ENCODE measurements at places on chromosomes 5 and 9. TPM values are rescaled to one million over a fixed set of nuclear protein-coding genes. Genes with fewer than 3 reads are reported as not detected.

GRCh38 chr5:173239233-173239593 is 4.2 kb upstream of the NKX2-5 start:
- H3K27me3 ChIP-seq = peaks cover 99% of the 10 kb centered on the region
- H3K4me3 ChIP-seq = no peak overlapping the region
- no peak for DNase-seq
- no peaks in the 10 kb centered on the region for H3K36me3 ChIP-seq
- H3K27ac ChIP-seq = no peak overlapping the region

DNA sequence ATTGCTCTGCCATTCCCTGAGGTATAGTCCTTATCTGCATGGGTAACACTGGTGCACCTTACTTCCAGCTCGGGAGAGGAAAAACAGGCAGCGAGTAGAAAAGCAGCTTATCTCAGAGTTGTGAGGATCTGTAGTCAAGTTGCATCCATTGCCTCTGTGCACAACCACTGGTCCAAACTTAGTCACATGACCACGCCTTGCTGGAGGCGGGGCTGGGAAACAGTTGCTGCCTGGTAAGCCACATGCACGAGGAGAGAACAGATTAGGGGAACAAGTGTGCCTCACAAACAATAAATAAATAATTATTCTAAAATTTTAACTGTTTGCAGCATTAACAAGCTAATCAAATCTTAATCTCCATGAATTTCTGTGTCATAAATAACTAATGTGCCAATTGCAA is 18.6 kb downstream of the ZNF622 start:
- no peaks in the 10 kb centered on the region for H3K27me3 ChIP-seq
- H3K4me3 ChIP-seq = no peak overlapping the region
- H3K27ac ChIP-seq = no peak overlapping the region
- peaks cover 27% of the 10 kb centered on the region for H3K36me3 ChIP-seq
- no peak for DNase-seq
- H3K4me1 ChIP-seq = no peaks in the 10 kb centered on the region

DNA sequence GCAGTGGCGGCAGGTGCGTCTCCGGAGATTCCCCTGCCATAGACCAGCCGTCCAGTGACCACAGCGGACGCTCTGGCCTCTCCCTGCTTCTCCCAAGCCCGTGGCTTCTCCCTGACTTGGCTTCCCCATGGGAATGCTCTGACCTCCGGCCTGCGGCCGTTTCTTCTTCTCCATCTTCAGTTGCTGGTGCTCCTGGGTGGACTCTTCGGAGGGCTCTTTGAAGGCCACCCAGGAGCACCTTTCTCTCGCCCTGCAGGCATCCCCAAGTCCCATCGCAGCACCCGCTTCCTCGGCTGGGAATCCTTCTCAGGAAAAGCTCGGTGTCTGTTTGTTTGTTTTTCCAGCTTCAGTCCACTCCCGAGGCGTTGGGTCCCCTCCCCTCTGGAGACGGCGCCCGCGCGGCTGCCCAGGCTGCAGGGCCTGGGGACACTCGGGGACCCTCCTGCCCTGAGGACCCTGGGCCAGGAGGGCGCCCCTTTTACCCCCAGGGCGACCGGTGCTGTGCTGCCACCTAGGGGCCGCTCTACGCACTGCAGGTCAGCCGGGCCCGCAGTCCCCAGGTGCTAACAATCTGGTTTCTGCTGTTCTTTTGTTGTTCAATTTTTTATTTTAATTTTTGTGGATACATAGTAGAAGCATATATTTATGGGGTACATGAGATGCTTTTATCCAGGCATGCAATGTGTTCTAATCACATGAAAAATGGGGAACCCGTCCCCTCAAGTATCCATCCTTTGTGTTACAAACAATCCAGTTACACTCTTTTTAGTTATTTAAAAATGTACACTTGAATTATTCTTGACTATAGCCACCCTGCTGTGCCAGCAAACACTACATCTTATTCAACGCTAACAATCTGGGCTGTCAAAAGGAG is 197.9 kb upstream of the ADAMTS16 start:
- peaks cover 2% of the 10 kb centered on the region for H3K27me3 ChIP-seq
- no peak for DNase-seq
- no peaks in the 10 kb centered on the region for H3K36me3 ChIP-seq
- no peak overlapping the region for H3K27ac ChIP-seq
- no peak overlapping the region for H3K4me3 ChIP-seq

DNA sequence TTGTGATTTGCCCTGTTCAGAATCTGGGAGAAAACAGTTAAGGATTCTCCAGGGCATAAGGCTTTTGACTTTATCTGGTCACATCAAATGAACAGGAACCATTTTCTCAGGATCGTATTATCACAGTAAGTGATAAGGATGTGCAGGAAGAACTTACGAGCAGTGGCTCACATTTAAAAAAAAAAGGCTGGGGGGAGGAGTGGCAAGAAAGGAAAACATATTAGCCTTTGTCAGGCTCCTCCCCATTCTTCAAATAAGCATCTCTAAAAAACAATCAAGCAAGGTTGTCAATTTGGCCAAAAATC is 234.3 kb upstream of the TMEM161B start:
- no peaks in the 10 kb centered on the region for H3K36me3 ChIP-seq
- no peak overlapping the region for H3K27ac ChIP-seq
- no peak for DNase-seq
- no peaks in the 10 kb centered on the region for H3K27me3 ChIP-seq
- H3K4me3 ChIP-seq = peak overlapping the region; percentile 58

- no peaks in the 10 kb centered on the region for H3K4me1 ChIP-seq
- no peaks in the 10 kb centered on the region for H3K36me3 ChIP-seq
- H3K4me3 ChIP-seq = no peak overlapping the region
Measured at GRCh38 chr5:158731014-158731413, 368.7 kb downstream of the EBF1 start.

DNA sequence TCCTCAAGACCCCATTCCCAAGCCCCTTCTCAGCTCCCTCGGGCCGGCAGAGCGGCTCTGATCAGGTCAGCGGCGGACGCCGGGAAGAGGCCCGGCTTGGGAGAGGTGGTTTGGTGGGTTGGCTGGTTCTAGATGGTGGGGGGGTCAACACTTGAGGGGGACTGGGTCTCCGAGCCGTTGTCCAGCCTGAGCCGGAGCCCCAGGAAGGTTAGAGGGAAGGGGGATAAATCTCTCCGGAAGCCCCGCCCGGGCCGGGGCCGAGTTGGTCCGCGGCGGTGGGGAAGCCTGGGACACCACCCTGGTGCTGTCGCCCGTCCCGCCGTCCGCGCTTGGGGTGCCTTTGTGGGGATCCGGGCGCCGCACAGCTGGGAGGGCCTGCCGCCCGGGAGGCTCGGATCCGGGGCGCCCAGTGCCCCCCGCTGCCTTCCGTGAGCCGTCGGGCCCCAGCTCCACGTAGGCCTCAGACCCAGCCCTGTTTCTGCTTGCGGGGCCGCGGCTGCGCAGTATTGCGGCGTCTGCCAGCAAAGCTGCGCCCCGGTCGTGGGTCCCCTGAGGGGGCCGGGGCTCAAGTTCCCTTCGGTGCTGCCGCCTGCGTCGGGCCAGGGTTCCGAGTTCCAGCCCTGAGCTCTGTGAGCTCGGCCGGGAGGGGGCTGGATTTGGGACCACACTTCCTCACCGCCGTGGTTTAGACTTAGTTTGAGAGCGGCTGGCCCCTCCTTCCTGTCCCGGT is 542 bp upstream of the TRIM52 start:
- peak overlapping the region; percentile 86 for H3K4me3 ChIP-seq
- peaks cover 12% of the 10 kb centered on the region for H3K4me1 ChIP-seq
- no peaks in the 10 kb centered on the region for H3K27me3 ChIP-seq
- H3K27ac ChIP-seq = peak overlapping the region; percentile 96
- peak; percentile 49 for DNase-seq

- no peak overlapping the region for H3K27ac ChIP-seq
- no peak for DNase-seq
Measured at GRCh38 chr9:81676395-81676794, 13.0 kb downstream of the TLE1 start.

The PCDHGA2 gene
- 0.14 TPM for total RNA-seq

- DNase-seq = peak; percentile 77
- no peak overlapping the region for H3K27ac ChIP-seq
- no peaks in the 10 kb centered on the region for H3K27me3 ChIP-seq
- H3K4me3 ChIP-seq = no peak overlapping the region
Measured at GRCh38 chr5:142894749-142895148, 124.6 kb downstream of the ARHGAP26 start.

DNA sequence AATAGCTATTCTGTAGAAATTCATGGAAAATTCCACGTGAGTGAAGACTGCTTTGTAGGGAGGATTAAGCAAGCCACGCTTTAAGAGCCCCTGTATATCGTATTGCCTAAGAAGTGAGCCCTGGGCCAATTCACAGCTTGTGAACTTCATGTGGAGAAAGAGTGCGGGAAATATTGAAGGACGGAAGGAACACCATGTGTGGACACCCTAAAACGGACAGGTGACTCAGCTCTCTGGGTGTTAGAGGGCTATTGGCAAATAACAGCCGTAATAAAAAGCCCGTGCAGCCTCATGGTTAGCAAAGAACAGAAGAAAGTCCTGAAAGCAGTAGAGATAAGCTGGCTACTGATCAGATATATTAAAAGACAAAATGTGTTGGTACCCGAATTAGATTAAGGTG is 26.4 kb downstream of the ZNF366 start:
- H3K27ac ChIP-seq = no peak overlapping the region
- DNase-seq = no peak
- no peak overlapping the region for H3K4me3 ChIP-seq
- no peaks in the 10 kb centered on the region for H3K27me3 ChIP-seq

DNA sequence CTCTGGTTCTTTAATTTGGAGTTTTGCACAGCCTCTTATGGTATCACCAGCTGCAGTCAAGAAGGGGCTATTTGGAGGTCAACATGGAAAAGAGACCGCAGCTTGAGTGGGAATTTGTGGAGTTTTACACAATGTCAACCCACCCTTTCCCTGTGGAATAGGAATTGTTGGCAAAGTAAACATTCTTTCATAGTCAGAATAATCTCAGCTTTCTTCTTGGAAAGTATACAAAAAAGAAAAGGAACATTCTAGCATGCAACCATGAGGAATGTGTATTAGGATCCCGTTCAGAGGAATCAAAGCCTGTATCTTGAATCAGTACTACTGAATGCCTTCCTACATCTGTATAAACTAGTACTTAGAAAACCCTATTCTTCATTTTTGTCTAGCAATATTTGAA is 107.6 kb downstream of the LURAP1L start:
- no peaks in the 10 kb centered on the region for H3K36me3 ChIP-seq
- DNase-seq = peak; percentile 77
- H3K4me3 ChIP-seq = no peak overlapping the region
- H3K27me3 ChIP-seq = no peaks in the 10 kb centered on the region
- peak overlapping the region; percentile 48 for H3K27ac ChIP-seq
- peaks cover 6% of the 10 kb centered on the region for H3K4me1 ChIP-seq

GRCh38 chr5:83856881-83857280 is 136.2 kb upstream of the HAPLN1 start:
- H3K27me3 ChIP-seq = no peaks in the 10 kb centered on the region
- H3K4me3 ChIP-seq = no peak overlapping the region
- no peak for DNase-seq
- no peak overlapping the region for H3K27ac ChIP-seq
- no peaks in the 10 kb centered on the region for H3K4me1 ChIP-seq

GRCh38 chr5:44885903-44886302 is 77.2 kb downstream of the MRPS30 start:
- H3K4me1 ChIP-seq = no peaks in the 10 kb centered on the region
- peak; percentile 51 for DNase-seq
- no peak overlapping the region for H3K27ac ChIP-seq
- H3K4me3 ChIP-seq = no peak overlapping the region

GRCh38 chr5:135964670-135965320 is 10.0 kb upstream of the LECT2 start:
- peak; percentile 58 for DNase-seq
- H3K27ac ChIP-seq = no peak overlapping the region
- H3K36me3 ChIP-seq = no peaks in the 10 kb centered on the region
- no peak overlapping the region for H3K4me3 ChIP-seq
- no peaks in the 10 kb centered on the region for H3K27me3 ChIP-seq

The ANKRD20A1 gene
- total RNA-seq = 1.2 TPM

- H3K36me3 ChIP-seq = no peaks in the 10 kb centered on the region
- peak overlapping the region; percentile 36 for H3K27ac ChIP-seq
- peaks cover 14% of the 10 kb centered on the region for H3K4me1 ChIP-seq
- H3K4me3 ChIP-seq = no peak overlapping the region
Measured at GRCh38 chr9:33233626-33234342, 6.2 kb upstream of the SPINK4 start.

DNA sequence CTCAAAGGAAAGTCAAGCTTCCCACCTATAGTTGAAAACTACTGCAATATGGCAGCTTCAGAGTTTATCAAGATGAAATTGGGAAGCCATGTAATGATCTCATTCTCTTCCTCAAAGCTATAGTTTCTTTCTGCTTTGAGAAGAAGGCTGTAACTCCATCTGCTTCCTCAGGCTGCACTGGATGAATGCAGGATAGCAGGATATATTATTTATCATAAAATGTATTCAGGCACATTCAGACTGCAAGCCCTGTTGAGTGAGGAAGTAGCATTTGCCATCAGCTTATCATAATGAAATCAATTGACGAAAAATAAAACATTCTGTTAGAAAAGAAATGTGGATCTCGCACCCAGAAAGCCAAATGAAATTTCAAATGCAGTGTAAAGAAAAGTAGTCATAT is 560 bp downstream of the ATP10B start:
- no peak for DNase-seq
- H3K4me3 ChIP-seq = no peak overlapping the region
- H3K27me3 ChIP-seq = no peaks in the 10 kb centered on the region
- H3K4me1 ChIP-seq = no peaks in the 10 kb centered on the region

The TMEM215 gene
- 3.0 TPM for total RNA-seq

The ZNG1F gene
- 10.9 TPM for total RNA-seq

Data from astrocyte (in vitro differentiated cells and primary cell).